Pulmonary artery endothelial cell (primary cell): ENCODE measurements at places on chromosomes 7 and 10. TPM values are rescaled to one million over a fixed set of nuclear protein-coding genes. Genes with fewer than 3 reads are reported as not detected.

The SH2B2 gene
- 0.86 and 0.88 TPM in 2 replicates for total RNA-seq

GRCh38 chr7:39949971-39950472 lies at the start of gene CDK13:
CDK13 (plus strand) TSS chr7:39950256; CDS start chr7:39950642, 386 bp downstream.
- no peak for DNase-seq

- DNase-seq, result no peak
Measured at GRCh38 chr10:22648547-22648961, 65.8 kb downstream of the PIP4K2A start.

DNA sequence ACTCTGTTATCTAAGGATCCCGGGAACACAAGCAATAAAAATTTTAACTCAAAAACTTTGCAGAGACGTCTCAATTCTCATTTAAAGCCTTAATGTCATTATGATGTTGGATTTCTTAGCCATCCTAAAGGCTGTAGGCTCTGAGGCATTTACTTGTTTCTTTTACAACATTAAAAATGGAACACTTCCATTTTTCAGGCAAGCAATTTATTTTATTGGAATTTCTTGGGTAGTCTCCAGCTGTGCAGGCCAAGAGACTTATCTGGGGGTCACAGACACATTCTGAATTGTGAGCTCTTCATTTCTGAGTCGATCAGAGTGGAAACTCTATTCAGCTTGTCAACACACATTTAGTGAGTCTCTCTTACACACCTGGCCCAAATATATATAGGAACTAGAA lies 48.0 kb upstream of the KIF5B start:
- DNase-seq, result no peak
